ENCODE measurements at places on chromosomes 7 and 10. TPM values are rescaled to one million over a fixed set of nuclear protein-coding genes. Genes with fewer than 3 reads are reported as not detected.

The LBX1 gene
- not detected for total RNA-seq

The SPDYE11 gene
- not detected for total RNA-seq

The HOXA2 gene
- total RNA-seq = 0.33 TPM

The ATG9B gene
- not detected for total RNA-seq

The SPDYE2B gene
- total RNA-seq = not detected

The ASB13 gene
- total RNA-seq = 14.3 TPM

The STEAP2 gene
- total RNA-seq = 26.7 TPM

The STEAP1B gene
- 0.39 TPM for total RNA-seq

The PAPOLB gene
- 0.11 TPM for total RNA-seq

The OPALIN gene
- total RNA-seq = not detected

The FOXI2 gene
- not detected for total RNA-seq

The SPDYE1 gene
- total RNA-seq = not detected

DNA sequence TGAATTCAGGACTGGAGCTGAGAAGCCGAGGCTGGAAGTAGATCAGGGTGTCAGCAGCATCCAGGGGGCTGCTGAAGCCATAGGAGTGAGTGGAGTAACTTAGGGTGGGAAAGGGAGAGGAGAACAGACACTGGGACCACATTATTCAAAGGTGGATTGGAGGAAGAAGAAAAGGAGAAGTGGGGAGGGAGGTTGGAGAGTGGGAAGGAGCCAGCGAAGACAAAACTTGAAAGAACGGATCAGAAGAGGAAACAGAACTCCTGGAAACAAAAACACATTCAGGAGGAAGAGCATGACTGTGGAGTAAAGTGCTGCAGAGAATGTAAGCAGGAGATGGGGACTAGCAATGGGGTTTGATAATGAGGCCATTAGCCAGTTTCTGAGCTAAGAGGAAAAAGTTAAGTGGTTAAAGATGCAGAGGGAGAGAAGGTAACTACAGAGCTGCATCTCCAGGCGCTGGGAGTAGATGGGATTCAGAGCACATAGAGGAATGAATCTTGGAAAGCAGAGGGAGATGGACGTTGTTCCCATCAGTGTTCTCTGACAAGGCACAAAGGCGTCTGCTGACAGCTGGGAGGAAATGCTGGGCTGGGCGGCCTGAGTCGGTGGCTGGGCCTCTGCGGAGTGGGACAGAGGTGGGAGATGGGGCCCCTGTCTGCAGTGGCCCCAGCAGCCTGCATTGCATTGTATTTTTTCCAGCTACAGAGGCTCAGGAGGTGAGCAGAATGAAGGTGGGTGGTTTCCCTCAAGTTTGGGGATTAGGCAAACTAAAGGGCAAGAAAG is 63.1 kb upstream of the LEP start:
- no peak for DNase-seq

DNA sequence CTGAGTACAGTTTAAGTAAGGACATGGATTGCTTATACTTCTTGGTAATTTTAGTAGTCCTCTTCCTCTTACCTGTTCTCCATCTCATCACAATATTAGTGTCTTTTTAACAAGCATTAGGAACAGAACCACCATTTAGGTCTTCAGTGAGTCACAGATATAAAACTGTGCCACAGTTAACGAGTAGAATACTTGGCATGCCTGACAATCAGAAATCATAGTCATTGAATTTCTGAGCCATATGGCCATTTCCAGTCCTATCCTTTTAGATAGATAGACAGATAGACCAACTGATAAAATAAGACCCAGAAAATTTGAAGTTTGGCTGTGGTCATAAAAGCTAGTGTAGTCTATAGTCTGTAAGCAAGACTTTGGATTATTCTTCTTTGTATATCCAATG is 71.1 kb downstream of the GBF1 start:
- DNase-seq = no peak

GRCh38 chr7:92461027-92462003 is 14.0 kb downstream of the GATAD1 start:
- DNase-seq = no peak

DNA sequence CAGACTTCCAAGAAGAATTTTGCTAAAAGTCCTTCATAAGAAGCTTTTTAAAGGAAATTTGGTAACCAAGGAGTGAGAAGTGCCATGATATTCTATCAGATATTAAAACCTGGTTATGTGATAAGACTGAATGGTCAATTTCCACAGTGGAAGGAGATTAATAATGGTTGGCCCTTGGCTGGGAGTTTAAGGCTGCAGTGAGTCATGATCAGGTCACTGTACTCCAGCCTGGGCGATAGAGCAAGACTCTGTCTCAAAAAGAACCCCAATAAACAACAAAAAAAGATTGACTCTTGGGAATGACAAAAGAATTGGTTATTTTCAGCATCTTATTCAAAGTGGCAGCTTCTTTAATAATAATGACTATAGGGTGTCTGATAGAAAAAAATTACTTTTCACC is 37.2 kb downstream of the EXOC4 start:
- no peak for DNase-seq

- DNase-seq = no peak
Observed at GRCh38 chr10:74213571-74214162, 62.6 kb downstream of the ADK start.

- no peak for DNase-seq
Observed at GRCh38 chr7:156475666-156476065, 164.9 kb upstream of the RNF32 start.

DNA sequence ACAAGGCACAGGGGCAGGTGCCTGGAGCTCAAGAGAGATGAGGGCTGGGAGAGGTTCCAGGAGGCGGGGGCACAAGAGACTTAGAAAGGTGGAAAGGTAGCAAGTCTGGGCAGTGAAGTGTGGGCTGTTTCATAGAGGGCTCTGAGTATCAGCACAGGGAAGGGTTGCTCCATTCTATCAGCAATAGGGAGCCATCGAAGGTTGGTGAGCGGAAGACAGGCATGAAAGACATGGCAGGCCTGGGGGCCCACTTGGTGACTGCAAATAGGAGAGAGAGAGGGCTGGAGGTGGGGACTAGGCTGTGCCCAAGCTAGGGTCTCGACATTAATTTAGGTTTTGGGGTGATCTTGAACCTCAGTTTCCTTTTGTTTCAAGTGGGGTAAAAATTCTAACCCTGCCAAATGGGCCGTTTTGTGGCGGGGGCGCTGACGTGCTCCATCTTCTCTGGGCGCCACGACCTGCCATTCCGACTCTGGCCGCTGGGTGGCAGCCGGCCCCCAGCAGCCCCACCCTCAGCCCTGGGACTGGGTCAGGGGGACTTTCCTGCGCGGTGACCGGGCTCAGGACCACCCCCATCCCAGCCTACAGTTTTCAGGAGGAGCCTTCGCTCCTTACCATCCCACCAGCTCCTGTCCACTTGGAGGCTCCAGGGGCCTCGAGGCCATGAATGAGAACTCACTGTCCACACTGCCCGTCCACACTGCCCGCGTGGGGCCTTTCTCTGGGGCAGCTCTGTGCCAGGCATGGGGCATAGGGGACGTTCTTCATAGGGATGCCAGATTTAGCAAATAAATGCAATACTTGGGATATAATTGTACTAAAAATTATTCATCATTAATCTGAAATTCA is 37.2 kb upstream of the PCBD1 start:
- DNase-seq = no peak

GRCh38 chr10:99654390-99655175 is 4.7 kb upstream of the ENTPD7 start:
- no peak for DNase-seq

DNA sequence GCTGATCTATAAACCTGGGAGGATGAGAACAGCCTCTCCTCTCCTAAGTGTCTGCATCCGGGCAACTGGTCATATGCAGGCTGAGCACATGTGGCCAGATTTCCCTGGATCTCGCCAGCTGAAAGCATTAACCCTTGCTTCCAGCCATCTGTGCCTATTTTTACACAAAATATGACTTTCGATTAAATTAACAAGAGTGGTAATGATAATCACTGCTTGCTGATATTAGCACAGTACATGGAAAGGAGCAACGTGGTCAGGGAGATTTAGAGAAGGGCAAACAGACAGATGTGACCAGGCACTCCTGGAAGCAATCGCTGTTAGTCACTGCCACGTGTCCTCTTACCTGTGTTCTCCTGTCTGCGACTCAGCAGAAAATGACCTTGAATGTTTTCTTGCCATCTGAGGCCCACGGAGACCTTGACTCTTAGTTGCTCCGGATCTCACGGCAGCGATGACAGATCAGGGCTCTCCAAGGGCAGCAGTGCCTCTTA is 59.5 kb upstream of the NPTX2 start:
- DNase-seq = no peak

DNA sequence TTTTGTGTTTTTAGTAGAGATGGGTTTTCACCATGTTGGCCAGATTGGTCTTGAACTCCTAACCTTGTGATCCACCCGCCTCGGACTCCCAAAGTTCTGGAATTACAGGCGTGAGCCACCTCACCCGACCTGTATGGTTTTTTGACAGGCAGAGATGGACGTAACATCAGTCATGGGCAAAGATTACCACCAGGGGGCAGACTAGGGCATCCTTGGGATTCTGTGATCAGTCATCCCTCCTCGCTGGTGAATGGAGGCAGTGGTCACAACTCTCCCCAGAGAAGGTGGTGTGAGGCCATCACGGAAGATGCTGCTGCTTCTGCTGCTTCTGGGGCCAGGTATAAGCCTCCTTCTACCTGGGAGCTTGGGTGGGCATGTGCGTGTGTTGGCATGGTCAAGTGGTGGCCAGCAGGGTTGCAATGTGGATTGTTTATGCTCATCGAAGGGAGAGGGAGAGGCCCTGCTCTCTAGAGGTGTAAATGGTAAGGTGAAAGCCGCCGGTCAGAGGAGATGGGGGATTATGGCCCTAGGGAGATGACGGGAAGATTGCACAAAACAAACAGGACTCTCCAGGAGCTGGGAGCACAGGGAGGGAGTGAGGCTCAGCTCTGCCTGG is 122.7 kb upstream of the PRSS1 start:
- DNase-seq = no peak

DNA sequence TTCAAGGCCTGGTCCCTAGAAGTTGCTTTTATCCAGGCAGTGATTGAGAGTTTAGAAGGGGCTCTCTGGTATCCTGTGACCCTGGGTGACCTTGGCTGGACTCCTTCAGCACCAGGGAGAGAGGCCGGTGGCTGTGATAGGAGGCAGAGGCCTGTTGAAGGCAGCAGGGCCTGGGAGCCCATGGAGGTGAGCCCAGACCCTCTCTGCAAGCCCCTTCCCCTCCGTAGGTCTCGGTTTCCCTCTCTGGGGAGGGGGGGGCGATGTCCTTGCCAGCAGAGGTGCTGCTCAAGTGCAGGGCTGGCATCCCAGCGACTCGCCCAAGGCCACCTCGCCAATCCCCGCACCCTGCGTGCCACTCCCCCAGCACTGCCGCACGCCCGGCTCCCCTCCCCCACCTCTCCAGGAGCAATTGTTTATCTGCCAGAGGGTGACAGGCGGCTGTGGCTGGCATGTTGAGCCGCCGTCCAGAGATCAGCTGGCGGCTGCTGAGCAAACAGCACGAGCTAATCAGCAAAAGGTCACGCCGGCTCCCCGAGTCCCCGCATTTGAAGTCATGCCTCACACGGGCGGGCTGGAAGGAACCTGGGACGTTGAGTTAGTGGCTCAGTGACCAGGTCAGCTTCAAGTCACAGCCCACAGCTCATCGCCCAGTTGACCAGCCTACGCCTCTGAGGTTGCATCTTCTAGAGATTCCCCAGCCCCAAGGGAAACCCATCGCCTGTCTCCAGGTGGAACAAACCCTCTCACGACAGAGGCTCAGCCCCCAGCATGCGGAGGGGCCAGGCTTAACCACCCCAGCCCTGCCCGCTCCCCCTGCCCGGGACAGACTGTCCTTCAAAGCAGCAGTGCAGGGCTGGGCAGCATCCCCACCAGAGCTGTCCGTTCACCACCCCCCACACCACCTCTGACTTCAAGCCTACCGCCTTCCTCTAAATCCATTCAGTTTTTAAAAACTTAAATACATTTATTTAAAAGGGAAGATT is 43.7 kb downstream of the ELFN1 start:
- DNase-seq = no peak

DNA sequence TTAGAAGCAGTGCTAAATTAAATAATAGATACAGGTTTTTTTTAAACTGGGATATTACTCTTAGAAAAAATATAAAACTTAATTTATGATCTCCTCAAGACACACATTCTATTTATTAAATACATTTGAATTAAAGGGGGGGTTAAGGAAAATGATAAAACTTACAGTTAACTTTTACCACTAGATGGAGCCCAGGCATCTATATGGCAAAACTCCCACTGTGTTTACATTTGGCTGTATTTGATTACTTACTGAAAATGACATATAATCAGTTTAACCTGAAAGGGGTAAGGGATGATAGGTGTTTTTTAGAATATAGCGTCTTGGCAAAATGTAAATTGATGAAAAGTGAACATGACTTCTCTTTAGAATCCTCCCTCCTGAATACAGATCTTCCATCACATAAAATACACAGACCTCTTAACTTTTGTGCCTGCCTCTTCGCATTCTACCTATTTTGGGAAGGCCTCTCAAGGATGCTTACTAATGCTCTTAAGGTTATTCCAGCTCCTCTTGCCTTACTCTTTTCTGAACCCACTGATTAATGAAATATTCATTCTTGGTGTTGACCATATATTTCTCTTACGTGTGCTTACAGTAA is 235.7 kb downstream of the AGMO start:
- no peak for DNase-seq

DNA sequence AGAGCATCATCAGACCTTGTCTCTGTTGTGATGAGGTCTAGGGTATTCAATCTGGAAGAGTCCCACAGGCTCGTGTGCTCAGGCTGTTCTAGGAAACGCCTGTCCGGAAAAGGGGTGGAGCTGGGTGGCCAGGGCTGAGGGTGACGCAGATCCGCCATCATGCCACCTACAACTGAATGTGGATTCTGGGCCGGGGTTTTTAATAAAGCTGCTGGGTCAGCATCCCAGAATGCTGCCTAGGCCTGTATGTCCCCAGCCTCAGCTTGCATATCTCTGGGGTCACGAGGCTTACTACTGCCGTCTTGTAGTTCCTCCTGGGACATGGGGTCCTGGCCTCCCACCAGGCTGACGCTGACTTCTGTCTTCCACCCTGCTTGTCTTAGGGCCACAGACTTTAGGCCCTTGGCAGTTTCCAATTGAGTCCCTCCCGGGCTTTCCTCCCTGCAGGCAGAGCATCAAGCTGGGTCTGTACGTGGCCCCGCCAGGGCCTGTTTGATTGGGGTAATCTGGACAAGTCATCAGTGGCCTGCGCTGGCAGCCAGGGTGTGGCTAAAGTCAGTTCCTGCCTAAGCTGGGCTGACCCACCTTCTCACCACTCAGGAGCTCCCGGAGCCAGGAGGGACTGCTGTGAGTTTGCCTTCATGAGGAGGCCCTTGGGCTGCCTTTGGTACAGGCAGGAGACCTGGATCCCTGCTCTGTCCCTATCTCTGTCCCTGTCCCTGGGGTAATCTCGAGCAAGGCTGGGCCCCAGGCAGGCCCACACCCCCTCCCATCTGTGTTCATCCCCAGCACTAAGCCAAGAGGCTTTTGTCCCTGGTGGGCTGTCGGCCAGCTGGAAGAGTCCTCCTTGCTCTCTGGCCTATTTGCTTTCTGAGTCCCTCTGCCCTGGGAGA is 79.9 kb downstream of the ZMIZ1 start:
- peak; percentile 91 for DNase-seq

- no peak for DNase-seq
Observed at GRCh38 chr7:14748461-14748860, 154.1 kb downstream of the DGKB start.

DNA sequence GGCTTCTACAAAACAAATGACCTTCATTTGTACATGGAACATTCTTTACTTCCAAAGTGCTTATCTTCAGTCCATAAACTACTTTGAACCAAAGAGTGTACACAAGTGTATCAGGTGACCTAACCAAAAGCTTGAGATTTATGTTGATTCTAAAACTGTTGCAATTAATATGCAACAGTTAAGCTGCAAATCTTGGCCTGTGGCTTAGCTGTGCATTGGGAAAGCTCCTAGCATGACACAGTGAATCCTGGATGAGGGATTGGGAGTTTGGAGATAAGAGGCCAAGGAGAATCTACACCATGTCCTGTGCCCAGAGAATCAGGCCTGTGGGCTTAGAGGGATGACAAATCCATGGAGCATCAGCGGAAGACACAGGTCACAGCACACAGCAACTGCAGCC is 105.2 kb upstream of the GSDME start:
- DNase-seq = no peak

All from right atrium auricular region (tissue), 2 donors.